ENCODE measurements at places on chromosomes 3 and 15. TPM values are rescaled to one million over a fixed set of nuclear protein-coding genes. Genes with fewer than 3 reads are reported as not detected.

DNA sequence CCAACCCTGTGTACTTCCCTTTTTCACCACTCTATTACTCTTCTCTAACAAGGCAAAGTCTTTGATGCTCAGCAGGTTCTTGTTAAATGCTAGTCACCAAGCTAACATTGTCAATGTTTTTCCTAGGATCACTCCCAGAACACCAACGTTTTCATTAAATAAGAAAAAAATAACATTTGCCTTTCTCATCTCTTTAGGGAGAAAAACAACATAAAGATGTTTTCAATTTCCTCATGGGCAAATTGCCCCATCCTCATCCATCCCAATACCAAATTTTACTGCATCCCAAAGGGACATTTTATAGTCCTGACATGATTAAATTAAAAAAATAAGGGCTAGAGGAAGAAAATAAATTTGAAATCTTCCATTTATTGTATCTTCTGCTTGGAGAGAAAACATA lies 106.5 kb downstream of the SUCNR1 start:
- DNase-seq, result no peak

DNA sequence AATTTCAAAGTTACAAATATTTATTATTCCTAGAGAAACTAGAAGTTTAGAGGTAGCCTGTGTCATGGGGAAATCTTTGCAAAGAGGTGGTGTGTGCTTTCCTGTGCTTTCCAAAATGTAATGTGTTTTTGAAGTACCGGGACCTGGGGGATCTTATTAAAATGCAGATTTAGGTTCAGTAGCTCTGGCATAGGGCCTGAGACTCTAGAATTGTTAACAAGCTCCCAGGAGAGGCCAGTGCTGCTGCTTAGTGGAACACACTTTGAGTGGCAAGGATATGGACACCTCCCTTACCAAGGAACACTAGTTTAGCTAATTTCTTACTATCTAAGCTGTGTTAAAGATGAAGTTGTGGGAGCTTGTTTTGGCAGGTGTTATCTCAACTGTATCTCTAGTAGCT lies 428.9 kb downstream of the VGLL3 start:
- DNase-seq, result no peak

GRCh38 chr15:73030122-73030679 lies 22.1 kb upstream of the NEO1 start:
- no peak for DNase-seq

GRCh38 chr15:40796041-40796440 lies 10.8 kb upstream of the ZFYVE19 start:
- DNase-seq, result no peak

GRCh38 chr3:192637803-192638202 lies 89.5 kb downstream of the FGF12 start:
- no peak for DNase-seq

GRCh38 chr15:62649793-62650420 lies 392.6 kb upstream of the TPM1 start:
- DNase-seq, result no peak

- no peak for DNase-seq
Measured at GRCh38 chr3:72844436-72844993, 3.7 kb downstream of the SHQ1 start.

GRCh38 chr3:161852744-161853143 lies 356.1 kb downstream of the OTOL1 start:
- DNase-seq, result no peak

DNA sequence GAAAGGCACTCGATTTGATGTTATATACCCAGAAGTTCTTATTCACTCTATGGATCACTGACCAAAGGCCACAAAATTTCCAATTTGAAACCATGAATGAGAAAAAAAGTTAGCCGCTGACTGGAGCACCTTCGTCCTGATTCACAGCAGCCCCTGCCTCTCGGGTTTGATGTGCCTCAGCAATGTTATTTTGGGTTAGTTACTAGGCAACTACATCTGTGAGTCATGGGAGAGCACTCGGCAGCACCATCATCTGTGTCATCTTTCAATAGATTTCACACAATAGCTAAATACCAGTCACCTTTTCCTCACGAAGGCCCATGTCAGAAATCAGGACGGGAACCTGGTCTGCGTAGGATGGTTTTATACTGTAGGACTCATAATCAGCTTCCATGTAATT lies 269.2 kb downstream of the ZBBX start:
- DNase-seq, result no peak

DNA sequence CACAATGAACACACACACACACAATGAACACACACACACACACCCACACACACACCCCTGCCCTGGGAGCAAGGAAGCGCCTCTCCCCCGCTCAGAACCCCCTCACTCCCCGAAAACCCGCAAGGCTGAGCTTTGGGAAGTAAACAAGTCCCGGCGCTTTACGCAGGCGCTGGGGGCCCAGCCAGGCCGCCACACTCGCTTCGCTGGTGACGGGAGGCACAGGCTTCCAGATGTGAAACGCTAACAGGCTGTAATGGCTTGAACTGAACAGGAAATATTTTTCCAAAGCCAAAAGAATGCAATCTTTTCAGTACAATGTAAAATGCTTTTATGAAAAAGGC lies 122.7 kb upstream of the IGF1R start:
- DNase-seq, result no peak

DNA sequence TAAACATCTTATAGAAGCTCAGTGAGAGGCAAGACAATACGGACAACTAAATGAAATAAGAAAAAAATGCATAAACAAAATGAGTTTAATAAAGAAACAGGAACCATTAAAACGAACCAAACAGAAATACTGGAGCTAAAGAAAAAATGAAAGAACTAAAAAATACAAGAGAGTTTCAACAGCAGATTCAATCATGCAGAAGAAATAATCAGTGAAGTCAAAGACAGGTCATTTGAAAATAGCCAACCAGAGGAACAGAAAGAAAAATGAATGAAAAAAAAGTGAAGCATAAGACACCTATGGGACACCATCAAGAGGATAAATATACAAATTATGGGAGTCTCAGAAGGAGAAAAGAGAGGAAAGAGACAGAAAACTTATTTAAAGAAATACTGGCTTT lies 42.5 kb upstream of the PRR20G start:
- no peak for DNase-seq

- DNase-seq, result no peak
Measured at GRCh38 chr3:42182555-42182954, 83.4 kb downstream of the CCK start.

GRCh38 chr3:134594331-134594741 lies 56.5 kb downstream of the KY start:
- DNase-seq, result no peak

GRCh38 chr3:17154941-17155340 lies 270.2 kb downstream of the PLCL2 start:
- no peak for DNase-seq

- no peak for DNase-seq
Measured at GRCh38 chr3:111608383-111608782, 13.2 kb upstream of the ZBED2 start.

DNA sequence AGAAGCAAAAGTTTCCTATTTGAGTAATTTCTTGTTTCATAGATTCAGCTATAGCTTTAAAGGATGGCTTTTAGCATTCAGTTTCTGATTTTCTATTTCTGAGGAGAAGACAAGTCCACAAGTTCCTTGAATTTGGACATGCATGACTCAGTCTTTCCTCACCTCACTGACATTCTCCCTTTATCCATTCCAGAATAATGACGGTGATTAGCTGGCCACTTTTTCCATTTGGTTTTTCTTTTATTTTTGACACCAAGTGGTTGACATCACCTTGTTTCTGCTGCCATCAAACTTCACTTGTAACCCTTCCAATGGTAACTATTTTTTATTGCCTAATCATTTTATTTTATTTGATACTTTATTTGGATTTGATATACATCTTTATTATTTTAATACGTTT lies 404.4 kb upstream of the KCNMB2 start:
- no peak for DNase-seq

GRCh38 chr3:125033135-125033534 lies 22.7 kb downstream of the HEG1 start:
- no peak for DNase-seq

- no peak for DNase-seq
Measured at GRCh38 chr3:109851854-109852253, 514.5 kb upstream of the DPPA4 start.

GRCh38 chr15:100909989-100910955 lies 8.9 kb upstream of the LRRK1 start:
- no peak for DNase-seq

DNA sequence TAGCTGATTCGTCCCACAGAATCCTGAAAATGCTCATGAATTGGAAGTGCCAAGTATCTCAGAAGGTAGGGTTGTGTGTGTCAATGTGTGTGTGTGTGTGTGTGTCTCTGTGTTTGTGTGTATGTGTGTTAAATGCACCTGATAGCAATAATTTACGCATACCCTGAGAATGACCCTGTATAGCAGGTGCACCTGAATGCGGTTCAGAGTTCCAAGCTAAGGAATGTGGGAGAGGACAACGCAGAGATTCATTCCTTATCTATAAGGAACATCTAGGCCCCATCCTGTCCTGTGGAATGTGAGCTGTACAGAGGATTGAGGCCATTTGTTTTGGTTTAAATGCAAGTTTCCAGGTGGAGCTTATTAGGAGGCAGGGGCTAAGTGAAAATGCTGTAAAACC lies 49.1 kb upstream of the NEDD4 start:
- no peak for DNase-seq

- no peak for DNase-seq
Measured at GRCh38 chr15:83510001-83510400, 62.9 kb downstream of the SH3GL3 start.

The TRH gene
- 5.3 TPM for total RNA-seq

The LIPH gene
- total RNA-seq, result 5.3 TPM

The ARHGAP31 gene
- 4.1 TPM for total RNA-seq

The TNFSF10 gene
- total RNA-seq, result 48.1 TPM

The ADAM10 gene
- total RNA-seq, result 438 TPM

The GOLGA8G gene
- not detected for total RNA-seq

The GPR27 gene
- 7.4 TPM for total RNA-seq
